Left cardiac atrium (tissue), 4 donors: ENCODE measurements at places on chromosomes 5 and 9. TPM values are rescaled to one million over a fixed set of nuclear protein-coding genes. Genes with fewer than 3 reads are reported as not detected.

The FAM81B gene
- 16.4 TPM for total RNA-seq

The PIP5KL1 gene
- total RNA-seq = 0.99 TPM

The DMRT2 gene
- total RNA-seq = not detected

The PKN3 gene
- 6.2 TPM for total RNA-seq

The PFN3 gene
- not detected for total RNA-seq

The FYB1 gene
- 13.4 TPM for total RNA-seq

The RABEPK gene
- 8.3 TPM for total RNA-seq

The SPINK9 gene
- not detected for total RNA-seq

The IL13 gene
- total RNA-seq = not detected

The PDLIM4 gene
- total RNA-seq = 38.5 TPM

The CORO2A gene
- total RNA-seq = 0.60 TPM

The RGS14 gene
- total RNA-seq = 4.7 TPM

The PRLR gene
- 2.1 TPM for total RNA-seq

The SYK gene
- total RNA-seq = 5.6 TPM

The GTF2H2C gene
- 17.0 TPM for total RNA-seq

The GGTA1 gene
- 19.3 TPM for total RNA-seq

The CCDC152 gene
- 2.7 TPM for total RNA-seq

The GABRA1 gene
- total RNA-seq = not detected

The AK8 gene
- 0.32 TPM for total RNA-seq

The CARTPT gene
- total RNA-seq = not detected

The PTGER4 gene
- total RNA-seq = 6.0 TPM

The PNPLA7 gene
- total RNA-seq = 6.1 TPM

The GPR150 gene
- total RNA-seq = not detected

The GLDC gene
- 0.21 TPM for total RNA-seq

The ARHGAP26 gene
- total RNA-seq = 29.6 TPM

The BARX1 gene
- not detected for total RNA-seq

The PHYHD1 gene
- 21.4 TPM for total RNA-seq

The NUTM2F gene
- not detected for total RNA-seq

The MEIKIN gene
- not detected for total RNA-seq

The SPEF2 gene
- 2.8 TPM for total RNA-seq

The TAF1L gene
- not detected for total RNA-seq

The EQTN gene
- not detected for total RNA-seq
